GF-D8 (cell line): ENCODE measurements at places on chromosomes 13 and 19.

DNA sequence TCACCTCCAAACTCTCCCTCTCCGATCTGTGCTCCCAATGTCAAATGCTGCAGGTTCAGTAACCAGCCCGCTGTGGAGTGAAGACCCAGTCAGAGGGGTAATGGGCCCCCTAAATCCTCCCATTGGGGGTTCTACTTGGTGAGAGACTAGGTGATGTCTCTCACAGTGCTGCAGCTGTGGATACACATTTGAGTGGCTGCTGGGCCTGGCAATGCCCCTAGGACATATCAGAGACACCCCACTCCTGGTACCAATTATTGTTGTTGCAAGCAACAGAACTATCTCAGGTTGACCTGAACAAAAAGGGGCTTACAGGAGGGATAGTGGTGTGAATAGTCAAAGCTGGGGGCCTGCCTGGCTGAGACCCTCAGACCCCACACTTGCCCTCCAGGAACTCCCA is 4.6 kb downstream of the MATK start:
- no peak for DNase-seq

- no peak for DNase-seq
These were observed 77.9 kb downstream of the TRPC4 start for GRCh38 chr13:37791699-37792098.

DNA sequence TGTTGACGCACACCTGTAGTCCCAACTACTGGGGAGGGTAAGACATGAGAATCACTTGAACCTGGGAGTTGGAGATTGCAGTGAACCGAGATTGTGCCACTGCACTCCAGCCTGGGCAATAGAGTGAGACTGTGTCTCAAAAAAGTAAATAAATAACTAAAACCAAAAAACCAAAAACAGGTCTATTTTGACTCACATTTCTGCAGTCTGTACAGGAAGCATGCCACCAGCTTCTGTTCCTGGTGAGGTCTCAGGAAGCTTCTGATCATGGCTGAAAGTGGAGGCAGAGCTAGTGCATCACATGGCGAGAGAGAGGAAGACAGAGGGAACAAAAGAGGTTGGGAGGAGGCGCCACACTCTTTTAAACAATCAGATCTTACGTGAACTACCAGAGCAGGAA is 142.5 kb downstream of the ITGBL1 start:
- no peak for DNase-seq

GRCh38 chr13:110442930-110443621 is 118.4 kb downstream of the RAB20 start:
- no peak for DNase-seq

GRCh38 chr13:35817642-35818607 is 313.3 kb downstream of the DCLK1 start:
- no peak for DNase-seq

- DNase-seq: no peak
These were observed 21.9 kb downstream of the CILP2 start for GRCh38 chr19:19559931-19560330.

DNA sequence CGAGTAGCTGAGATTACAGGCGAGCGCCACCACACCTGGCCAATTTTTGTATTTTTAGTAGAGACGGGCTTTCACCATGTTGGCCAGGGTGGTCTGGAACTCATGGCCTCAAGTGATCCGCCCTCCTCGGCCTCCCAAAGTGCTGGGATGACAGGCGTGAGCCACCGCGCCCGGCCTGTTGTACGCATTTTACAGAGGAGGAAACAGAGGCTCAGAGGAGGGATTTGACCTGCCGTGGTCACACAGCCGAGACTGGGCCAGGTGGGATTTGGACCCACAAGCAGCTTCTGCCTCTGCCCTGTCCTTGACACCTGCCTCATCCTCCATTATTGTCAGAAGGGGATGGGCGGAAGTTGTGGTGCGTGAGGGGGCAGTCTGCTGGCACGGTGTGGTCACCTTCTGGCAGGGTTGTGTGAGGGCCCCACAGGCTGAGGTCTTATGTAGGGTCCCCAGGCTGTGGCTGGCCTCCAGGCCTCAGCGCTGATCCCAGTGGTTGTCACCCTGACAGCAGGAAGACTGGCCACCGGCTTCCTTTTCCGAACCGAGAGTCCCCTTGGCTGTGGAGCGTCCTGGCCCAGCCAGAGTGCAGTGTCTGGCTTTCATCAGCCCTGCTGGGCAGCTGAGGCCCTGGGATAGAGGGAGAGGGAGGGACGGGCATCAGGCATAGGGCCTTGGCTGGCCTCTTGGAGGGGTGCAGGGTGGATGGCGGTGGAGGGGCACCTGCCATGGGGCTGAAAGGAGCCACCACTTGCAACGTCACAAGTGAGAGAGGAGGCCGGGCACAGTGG is 20.3 kb downstream of the NFIC start:
- no peak for DNase-seq

DNA sequence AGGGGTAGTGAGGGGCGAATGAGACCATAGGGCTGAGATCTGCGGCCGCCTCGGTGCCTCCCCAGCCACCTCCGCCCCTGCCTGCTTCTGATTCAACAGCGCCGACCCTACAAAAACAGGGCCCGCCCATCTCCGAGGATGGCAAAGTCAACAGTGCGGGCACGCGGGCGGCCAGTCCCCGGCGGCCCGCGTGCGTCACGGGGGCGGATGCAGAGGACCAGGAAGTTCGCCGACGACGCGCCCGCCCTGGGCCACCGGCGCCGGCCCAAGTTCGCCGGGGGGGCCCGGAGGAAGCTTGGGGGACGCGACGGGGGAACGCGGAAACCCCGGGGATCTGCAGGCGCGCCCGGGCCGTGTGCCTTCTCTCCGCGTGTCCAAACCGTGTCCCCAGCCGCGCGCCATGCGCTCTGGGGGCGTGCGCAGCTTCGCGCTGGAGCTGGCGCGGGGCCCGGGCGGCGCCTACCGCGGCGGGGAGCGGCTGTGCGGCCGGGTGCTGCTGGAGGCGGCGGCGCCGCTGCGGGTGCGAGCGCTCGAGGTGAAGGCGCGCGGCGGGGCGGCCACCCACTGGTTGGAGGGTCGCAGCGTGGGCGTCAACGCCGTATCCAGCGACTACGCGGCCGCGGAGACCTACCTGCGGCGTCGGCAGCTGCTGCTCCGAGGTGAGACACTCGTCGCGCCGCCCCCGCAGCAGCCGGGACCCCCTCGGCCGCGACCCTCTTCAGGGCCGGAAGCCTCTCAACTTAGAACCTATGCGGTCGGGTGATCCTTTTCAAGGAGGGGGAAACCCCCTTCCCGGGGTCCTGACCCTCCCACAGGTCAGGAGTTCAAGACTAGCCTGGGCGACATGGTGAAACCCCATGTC is 6.8 kb upstream of the ARRDC2 start:
- DNase-seq: peak; percentile 58

DNA sequence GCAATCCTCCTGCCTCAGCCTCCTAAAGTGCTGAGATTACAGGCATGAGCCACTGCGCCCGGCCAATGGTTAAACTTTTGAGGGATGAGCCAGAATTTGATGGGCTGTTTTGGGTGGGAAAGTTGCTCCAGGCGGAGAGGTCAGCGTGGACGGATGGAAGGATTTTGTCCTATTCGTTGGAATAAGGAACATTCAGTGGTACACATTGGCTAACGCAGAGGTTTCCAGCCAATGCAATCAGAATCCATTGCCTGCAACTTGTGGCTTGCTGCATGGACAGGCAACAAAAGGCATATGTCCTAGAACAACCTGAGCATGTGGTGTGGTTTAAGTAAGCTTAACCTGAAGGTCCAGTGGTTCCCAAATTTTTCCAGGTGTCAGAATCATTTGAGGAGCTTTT is 35.5 kb upstream of the C1QTNF9 start:
- DNase-seq: no peak

- peak; percentile 82 for DNase-seq
These were observed 43.2 kb downstream of the SUGT1 start for GRCh38 chr13:52695856-52696255.

DNA sequence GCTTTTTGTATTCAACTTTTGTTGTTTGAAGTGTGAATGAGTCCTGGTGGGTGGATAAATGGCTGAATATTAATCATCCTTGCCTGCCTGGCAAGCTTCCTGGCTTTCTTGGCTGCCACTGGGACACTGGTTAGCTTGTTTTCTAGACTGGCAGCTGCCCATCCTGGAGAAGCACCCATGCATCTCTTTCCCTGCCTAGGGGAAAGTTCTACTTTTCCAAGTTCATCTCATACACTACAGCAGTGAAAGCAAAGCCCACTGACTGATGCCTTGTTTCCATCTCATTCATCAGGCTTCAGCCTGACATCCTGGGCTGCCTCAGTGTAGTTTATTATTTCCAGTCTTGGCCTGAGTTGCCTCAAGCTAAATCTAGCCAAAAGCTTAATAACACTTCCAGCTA is 244.8 kb downstream of the PCDH20 start:
- DNase-seq: no peak

GRCh38 chr19:10518444-10519361 is 1.5 kb upstream of the S1PR5 start:
- DNase-seq: no peak

GRCh38 chr13:102779436-102780159 is 6.0 kb upstream of the TEX30 start:
- peak; percentile 99 for DNase-seq

- DNase-seq: no peak
These were observed 112.8 kb upstream of the GPR12 start for GRCh38 chr13:26873386-26873698.

DNA sequence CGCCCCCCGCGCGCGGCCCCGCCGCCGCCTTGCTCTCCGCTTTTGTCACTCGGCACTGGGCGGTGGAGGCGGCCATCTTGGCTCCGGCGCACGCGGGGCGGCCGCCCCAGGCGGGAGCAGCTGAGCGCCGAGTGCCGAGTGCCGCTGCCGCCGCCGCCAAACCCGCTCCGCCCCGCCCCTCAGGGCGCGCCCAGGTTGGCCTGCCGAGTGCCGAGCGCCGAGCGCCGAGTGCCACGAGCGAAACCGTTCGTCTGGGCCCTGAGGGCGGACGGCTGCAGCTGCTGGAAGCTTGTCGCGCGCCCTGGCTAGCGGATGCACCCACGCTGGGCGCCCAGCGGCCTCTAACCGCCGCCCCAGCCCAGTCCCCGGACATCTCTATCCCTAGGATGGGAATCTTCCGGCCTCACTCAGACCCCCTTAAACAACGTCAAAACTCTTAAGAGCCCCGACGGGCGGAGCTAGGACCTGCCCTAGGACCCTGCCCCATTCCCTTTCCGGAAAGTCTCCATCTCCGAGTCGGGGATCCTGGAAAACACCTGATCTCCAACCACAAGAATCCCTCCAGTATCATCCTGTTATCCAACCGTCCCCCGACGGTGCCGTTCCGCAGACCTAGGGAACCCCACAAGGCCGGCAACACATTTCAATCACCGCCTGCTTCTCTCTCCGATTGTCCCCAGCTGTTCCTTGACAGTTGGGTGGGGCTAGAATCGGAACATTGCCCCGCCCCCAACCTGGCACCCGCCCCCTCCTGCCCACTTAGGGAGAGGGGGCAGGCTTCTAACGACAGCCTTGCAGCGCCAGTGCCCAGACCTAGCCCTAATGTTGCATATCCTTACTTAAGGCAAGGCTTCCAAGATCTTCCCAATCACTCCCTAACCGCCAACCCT is 14.1 kb upstream of the AKAP8L start:
- DNase-seq: peak; percentile 63

- DNase-seq: no peak
These were observed 744.8 kb downstream of the PCDH17 start for GRCh38 chr13:58376349-58376748.

- peak; percentile 86 for DNase-seq
These were observed 4.3 kb downstream of the DOT1L start for GRCh38 chr19:2167896-2168618.

DNA sequence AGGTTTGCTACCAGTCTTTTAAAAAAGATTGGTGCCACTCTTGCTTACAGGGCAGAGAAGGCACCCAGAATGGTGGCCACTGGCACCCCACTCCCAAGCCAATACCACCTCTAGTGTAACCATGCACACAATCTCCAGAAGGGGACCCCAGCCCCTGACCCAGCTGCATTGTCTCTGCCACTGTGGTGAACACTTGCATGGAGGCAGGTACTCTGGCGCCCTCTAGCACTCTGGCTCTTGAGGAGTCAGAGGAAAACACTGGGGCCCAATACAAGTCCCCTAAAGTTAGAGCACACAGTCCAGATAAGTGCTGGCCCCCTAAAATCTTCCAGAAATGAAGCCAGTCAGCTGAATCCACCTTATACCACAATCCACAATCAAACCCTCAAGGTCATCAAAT is 6.0 kb downstream of the ERVV-1 start:
- no peak for DNase-seq

DNA sequence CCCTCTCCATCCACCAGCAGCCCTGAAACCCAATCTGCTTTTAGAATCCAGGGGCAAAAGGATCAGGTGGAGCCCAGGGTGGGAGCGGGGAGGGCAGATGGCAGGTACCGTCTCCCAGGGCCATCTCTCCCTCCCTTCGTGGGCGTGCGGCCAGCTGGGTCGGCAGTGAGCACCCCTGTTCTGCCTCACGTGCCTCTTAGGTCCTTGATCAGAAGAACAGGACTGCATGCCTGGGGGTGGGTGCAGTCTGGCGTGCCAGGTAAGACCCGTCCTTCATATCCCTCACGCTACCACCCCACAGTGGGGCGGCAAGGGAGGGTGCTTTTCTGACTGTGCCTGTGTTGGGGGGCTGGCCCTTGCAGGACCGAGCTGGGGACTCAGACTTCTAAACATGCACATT is 2.0 kb downstream of the SLC8A2 start:
- no peak for DNase-seq

GRCh38 chr13:99800951-99801350 is 170.6 kb downstream of the ZIC5 start:
- DNase-seq: no peak
